ENCODE measurements at places on chromosomes 2 and 18.

- peaks cover 12% of the 10 kb centered on the region for H3K27me3 ChIP-seq
- H3K36me3 ChIP-seq = no peaks in the 10 kb centered on the region
- no peak for DNase-seq
- H3K4me3 ChIP-seq = no peak overlapping the region
Observed at GRCh38 chr2:140200307-140200706, 1420.1 kb upstream of the NXPH2 start.

DNA sequence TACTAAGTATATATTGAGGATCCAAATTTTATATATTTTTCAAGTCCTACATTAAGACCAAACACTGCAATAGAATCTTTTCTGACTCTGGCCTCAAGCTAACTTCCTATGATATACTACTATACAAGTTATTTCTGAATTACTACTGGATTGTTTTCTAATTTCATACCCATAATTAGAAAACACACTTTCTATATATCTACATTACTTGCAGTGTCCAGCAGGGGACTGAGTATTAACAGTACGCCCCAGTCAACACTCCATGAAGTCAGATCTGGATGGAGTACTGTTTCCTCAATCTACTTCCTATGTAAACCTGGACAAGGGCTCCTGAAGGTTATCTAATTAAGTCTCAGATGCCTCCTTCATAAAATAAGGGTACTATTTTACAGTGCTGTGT is 26.5 kb downstream of the RMP24 start:
- no peak overlapping the region for H3K27ac ChIP-seq
- H3K4me1 ChIP-seq = no peaks in the 10 kb centered on the region
- peak; percentile 22 for DNase-seq
- no peaks in the 10 kb centered on the region for H3K27me3 ChIP-seq
- H3K36me3 ChIP-seq = no peaks in the 10 kb centered on the region
- H3K4me3 ChIP-seq = no peak overlapping the region

DNA sequence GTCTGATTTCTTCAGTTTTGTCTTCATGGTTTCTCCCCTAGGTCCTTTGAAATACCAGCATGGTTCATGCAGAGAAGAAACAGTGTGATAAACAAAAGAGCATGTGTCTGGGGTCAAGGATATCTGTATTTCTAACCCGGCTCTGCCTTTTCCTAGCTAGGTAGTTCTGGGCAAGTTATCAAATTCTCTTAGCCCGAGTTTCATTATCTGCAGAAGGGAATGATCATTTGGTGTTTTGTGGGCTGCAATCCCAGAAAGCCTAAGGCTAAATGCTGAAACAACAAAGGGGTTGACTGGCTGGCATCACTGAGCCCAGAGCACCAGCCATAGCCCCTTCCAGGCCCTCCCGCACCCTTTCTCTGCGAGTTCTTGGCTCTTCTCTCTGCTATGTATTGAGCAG is 51.7 kb upstream of the DAPL1 start:
- no peaks in the 10 kb centered on the region for H3K36me3 ChIP-seq
- no peak for DNase-seq
- H3K4me3 ChIP-seq = no peak overlapping the region
- peaks cover 20% of the 10 kb centered on the region for H3K27me3 ChIP-seq
- no peak overlapping the region for H3K27ac ChIP-seq

DNA sequence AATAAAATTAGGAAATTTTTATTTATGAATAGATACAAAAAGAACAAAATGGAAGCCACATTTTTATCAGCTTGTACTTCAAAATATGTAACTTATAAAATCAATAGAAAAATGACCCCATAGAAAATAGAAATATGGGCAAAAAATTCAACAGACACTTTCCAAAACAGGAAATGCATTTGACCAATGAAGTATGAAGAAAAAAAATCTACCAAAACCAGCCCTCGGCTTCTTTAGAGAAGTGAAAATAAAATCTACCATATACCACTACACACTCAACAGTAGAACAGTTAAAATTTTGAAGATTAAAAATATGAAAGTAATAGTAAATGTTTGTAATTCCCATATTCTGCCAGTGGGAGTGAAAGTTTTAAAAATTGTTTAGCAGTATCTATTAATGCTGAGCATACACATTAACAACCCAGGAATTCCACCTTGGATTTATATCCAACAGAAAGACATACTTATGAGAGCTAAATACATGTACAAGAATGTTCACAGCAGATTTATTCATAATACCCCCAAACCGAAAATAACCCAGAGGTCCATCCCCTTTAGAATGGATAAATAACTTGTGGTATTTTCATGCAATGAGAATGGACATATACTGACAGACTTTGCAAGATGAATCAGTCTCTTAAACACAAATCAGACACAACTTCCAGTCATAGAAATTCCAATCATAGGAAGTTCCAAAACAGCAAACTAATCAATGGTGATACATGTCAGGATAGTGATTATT is 318.0 kb downstream of the FIGN start:
- no peak overlapping the region for H3K4me3 ChIP-seq
- H3K27me3 ChIP-seq = no peaks in the 10 kb centered on the region
- no peak for DNase-seq
- no peaks in the 10 kb centered on the region for H3K4me1 ChIP-seq

DNA sequence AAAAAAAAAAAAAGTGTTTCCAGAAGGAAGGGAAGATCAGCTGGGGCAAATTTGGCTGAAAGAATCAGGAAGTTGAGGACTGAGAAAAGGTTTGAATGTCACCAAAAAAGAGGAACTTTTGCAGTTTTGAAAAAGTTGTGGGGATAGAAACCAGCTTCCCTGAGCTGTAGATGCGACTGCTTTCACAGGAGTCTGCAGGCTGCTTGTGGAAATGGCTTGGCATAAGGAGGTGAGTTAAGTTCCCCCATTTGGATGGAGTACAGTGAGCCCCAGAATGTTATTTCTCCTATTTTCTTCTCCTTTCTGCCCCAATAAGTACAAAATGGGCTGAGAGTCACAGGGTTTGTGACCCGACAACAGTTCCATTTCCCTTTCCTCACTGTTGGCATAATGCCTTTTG is 16.5 kb upstream of the ME2 start:
- H3K27me3 ChIP-seq = no peaks in the 10 kb centered on the region
- H3K4me3 ChIP-seq = no peak overlapping the region
- DNase-seq = no peak
- no peaks in the 10 kb centered on the region for H3K36me3 ChIP-seq
- H3K27ac ChIP-seq = no peak overlapping the region

GRCh38 chr18:59878644-59879043 is 21.2 kb upstream of the PMAIP1 start:
- H3K36me3 ChIP-seq = peaks cover 5% of the 10 kb centered on the region
- H3K27ac ChIP-seq = no peak overlapping the region
- H3K4me1 ChIP-seq = peaks cover 32% of the 10 kb centered on the region

GRCh38 chr2:40556293-40556692 is 104.4 kb upstream of the SLC8A1 start:
- H3K27ac ChIP-seq = no peak overlapping the region
- no peaks in the 10 kb centered on the region for H3K27me3 ChIP-seq
- H3K36me3 ChIP-seq = no peaks in the 10 kb centered on the region
- no peak overlapping the region for H3K4me3 ChIP-seq

DNA sequence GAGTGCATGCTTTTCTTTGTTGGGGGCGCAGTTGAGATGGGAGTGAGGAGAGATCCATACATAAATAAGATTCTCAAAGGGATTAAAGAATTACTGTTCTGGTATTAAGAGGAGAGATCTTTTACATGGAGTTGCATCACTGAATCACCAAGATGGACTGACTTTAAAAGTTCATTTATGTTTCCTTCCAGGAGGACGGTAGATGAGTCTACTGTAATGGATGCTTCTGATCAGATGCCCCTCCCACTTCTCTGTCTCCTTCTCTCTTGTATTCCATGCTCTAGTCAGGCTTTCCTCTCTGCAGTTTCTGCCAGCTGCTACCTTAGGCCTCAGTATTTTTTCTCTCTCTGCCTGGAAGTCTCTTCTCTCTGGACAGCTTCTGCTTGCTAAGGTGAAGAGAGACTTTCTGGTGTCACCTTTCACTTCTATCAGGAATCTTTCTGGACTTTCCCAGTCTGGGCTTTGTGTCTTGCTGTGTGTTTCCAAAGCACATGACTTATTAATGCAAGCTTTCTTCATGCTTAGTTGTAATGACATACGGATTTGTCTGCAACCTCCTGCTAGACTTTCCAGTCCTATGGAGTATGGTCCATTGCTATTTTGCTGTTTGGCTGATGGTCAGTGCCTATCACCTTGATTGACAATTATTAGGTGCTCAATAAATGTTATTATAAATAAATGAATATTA is 23.6 kb downstream of the FAM171B start:
- no peak overlapping the region for H3K4me3 ChIP-seq
- no peaks in the 10 kb centered on the region for H3K36me3 ChIP-seq
- DNase-seq = no peak
- no peaks in the 10 kb centered on the region for H3K27me3 ChIP-seq
